Tibial nerve (tissue), 4 donors: ENCODE measurements at places on chromosomes 4 and X. TPM values are rescaled to one million over a fixed set of nuclear protein-coding genes. Genes with fewer than 3 reads are reported as not detected.

FGF2 gene
- total RNA-seq = 32.8 TPM

DNA sequence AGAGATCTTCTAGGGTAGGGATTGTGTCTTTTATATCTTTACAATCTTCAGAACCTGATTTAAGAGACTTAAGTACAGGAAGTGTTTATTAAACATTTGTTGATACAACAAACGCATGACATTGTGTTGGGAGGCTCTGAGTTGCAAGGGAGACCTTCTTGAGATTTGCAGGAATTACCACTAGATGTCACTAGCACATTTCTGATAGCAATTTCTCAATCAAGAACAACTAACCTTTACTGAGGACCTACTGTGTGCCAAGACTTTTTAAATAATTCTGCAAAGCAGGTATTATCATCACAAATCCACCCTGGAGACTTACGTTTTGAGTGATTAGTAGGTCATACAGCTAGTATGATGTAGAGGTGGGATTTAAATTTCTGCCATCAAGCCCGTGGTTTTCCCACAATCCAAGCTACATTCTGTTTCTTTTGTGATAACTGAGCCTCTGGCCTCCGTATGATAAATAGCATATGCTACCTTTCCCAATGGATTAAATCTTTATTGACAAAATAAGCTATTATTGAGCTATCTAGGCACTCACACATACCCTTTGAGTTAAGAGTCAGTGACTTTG lies 986.0 kb downstream of the CCSER1 start:
- H3K27me3 ChIP-seq = no peaks in the 10 kb centered on the region
- no peak overlapping the region for H3K27ac ChIP-seq
- H3K36me3 ChIP-seq = no peaks in the 10 kb centered on the region
- no peaks in the 10 kb centered on the region for H3K4me1 ChIP-seq

GPRASP2 gene
- total RNA-seq = 7.3 TPM

DNA sequence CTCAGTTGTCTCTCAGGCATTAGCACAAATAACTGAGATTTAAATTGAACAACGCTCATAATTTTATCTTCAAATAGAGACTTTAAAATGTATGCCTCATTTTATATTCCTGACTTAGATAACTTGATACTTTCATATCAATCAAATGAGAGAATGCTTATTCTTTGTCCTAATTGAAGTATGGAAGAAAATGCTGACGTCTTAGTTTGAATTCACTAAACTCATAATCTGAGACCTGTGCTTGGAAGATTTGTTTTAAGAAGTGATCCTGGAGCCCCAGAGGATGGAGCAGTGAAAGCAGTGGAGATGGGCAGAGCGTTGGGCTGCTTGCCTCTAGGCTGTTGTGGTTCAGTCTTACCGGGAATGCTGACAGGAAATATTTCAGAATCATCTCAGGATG lies 76.1 kb downstream of the ZNF518B start:
- H3K27ac ChIP-seq = no peak overlapping the region
- no peak for DNase-seq
- H3K36me3 ChIP-seq = no peaks in the 10 kb centered on the region
- no peaks in the 10 kb centered on the region for H3K4me1 ChIP-seq
- no peak overlapping the region for H3K4me3 ChIP-seq

DNA sequence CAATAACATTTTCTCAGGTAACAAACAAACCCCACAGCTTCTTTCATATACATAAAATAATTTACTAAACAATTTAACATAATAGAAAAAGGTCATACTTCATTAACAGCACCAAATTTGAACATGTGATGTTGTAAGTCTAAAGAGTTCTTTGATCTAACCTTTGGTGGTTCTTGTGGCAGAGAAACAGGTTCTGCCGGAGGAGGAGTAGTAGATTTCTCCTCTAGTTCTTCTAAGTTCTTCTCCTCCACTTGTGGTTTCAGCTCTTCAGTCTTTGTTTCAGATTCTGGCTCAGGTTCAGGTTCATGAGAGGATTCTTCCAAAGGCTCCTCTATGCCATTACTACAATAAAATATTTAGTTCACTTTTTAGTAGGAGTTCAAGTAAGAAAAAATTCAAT lies 18.3 kb downstream of the G3BP2 start:
- H3K27ac ChIP-seq = no peak overlapping the region
- no peak overlapping the region for H3K4me3 ChIP-seq
- H3K36me3 ChIP-seq = peaks cover 5% of the 10 kb centered on the region
- no peaks in the 10 kb centered on the region for H3K27me3 ChIP-seq
- DNase-seq = no peak
- H3K4me1 ChIP-seq = no peaks in the 10 kb centered on the region

PNMA5 gene
- not detected for total RNA-seq

AFM gene
- not detected for total RNA-seq

- no peak overlapping the region for H3K4me3 ChIP-seq
- H3K27me3 ChIP-seq = no peaks in the 10 kb centered on the region
Measured at GRCh38 chr4:628311-628741, 3.0 kb downstream of the PDE6B start.

DNA sequence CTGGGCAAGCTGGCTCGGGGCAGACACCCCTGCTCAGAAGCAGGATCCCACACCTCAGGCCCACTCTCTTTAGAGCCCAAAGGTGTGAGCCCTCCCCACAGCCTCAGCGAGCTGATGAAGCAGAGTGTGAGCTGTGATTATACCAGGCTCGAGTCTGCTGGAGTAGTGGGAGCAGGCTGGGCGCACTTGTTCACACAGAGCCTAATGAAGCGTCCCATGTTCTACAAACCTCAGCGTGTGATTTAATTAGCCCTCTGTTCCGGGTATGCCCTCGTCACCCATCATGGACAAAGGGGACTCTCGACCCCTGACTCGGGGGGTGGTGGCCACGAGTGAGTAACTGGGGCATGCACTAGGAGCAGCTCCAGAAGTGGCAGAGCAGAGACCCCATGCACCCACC lies 62.3 kb downstream of the PPP2R2C start:
- no peaks in the 10 kb centered on the region for H3K4me1 ChIP-seq
- no peaks in the 10 kb centered on the region for H3K36me3 ChIP-seq
- no peak overlapping the region for H3K27ac ChIP-seq
- no peak overlapping the region for H3K4me3 ChIP-seq
- no peaks in the 10 kb centered on the region for H3K27me3 ChIP-seq
- no peak for DNase-seq

UNC5C gene
- 1.8 TPM for total RNA-seq

GRCh38 chr4:87073199-87074120 lies 138.6 kb downstream of the AFF1 start:
- no peaks in the 10 kb centered on the region for H3K4me1 ChIP-seq
- H3K4me3 ChIP-seq = peak overlapping the region; percentile 13
- peak overlapping the region; percentile 50 for H3K27ac ChIP-seq

SPARCL1 gene
- total RNA-seq = 312 TPM

ARR3 gene
- total RNA-seq = not detected

DNA sequence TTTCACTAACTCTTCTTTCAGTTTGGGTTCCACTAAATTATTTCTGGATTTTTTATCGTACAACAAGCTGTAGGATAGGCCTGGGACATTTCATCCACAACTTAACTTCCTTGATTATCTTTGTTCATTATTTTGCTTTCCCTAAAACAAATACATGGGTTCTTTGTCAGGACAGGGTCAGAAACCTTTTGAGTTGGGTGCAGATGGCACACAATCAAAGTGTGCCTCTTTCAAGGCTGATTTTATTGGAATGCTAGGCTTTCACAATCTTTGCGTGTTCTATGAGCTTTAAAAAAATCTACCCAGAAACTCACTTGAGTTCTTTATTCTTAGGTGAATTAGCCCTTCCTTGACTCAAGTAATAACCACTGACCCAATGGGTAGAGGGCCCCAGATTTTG lies 348.4 kb downstream of the FAM47B start:
- no peaks in the 10 kb centered on the region for H3K27me3 ChIP-seq
- H3K36me3 ChIP-seq = no peaks in the 10 kb centered on the region
- DNase-seq = no peak
- H3K27ac ChIP-seq = no peak overlapping the region
- no peak overlapping the region for H3K4me3 ChIP-seq

DNA sequence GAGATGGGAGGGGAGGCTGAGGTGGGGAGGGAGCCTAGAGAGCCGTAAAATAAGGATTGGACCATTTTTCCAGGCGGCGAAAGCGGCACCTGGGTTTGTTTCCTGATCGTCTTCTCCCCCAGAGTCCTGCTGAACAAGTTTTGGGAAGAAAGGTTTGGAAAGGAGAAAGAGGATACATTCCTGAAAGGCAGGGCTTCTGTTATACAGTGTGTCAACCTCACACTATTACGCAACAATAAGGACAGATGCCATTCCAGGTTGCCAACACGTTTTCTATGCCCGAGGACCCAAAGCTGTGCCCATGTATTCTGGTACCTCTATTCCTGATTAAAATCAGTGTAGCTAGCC lies 658 bp downstream of the SCOC start:
- H3K4me1 ChIP-seq = peaks cover 14% of the 10 kb centered on the region
- H3K27me3 ChIP-seq = no peaks in the 10 kb centered on the region
- peak overlapping the region; percentile 95 for H3K27ac ChIP-seq
- H3K4me3 ChIP-seq = peak overlapping the region; percentile 98

GRCh38 chrX:104253567-104254441 lies 929 bp downstream of the ESX1 start:
- H3K27ac ChIP-seq = no peak overlapping the region
- no peaks in the 10 kb centered on the region for H3K36me3 ChIP-seq
- no peaks in the 10 kb centered on the region for H3K27me3 ChIP-seq
- no peak overlapping the region for H3K4me3 ChIP-seq

DNA sequence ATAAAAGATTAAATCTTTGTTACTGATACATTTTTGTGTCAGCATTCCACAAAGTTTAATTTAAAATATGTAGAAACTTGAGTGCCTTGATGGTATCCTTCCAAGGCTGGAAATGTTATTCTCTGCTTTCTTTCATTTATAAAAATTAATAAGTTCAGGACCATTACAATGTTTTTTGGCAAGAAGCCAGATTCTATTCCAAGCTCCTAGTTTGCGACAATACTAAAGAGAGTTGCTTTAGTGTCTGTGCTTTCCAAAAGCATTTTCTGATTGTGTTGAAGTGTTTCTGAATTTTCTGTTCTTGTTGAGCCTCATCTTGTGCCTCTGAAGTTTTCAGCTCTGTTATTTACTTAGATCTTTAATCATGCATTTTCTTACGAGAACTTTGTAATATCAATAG lies 516.2 kb downstream of the KCTD8 start:
- DNase-seq = no peak
- no peak overlapping the region for H3K4me3 ChIP-seq
- H3K27ac ChIP-seq = no peak overlapping the region
- no peaks in the 10 kb centered on the region for H3K4me1 ChIP-seq
- H3K27me3 ChIP-seq = no peaks in the 10 kb centered on the region
- H3K36me3 ChIP-seq = no peaks in the 10 kb centered on the region

GRCh38 chr4:136861091-136861490 lies 671.2 kb downstream of the PCDH18 start:
- H3K36me3 ChIP-seq = no peaks in the 10 kb centered on the region
- peaks cover 13% of the 10 kb centered on the region for H3K4me1 ChIP-seq
- no peaks in the 10 kb centered on the region for H3K27me3 ChIP-seq
- H3K4me3 ChIP-seq = no peak overlapping the region

DNA sequence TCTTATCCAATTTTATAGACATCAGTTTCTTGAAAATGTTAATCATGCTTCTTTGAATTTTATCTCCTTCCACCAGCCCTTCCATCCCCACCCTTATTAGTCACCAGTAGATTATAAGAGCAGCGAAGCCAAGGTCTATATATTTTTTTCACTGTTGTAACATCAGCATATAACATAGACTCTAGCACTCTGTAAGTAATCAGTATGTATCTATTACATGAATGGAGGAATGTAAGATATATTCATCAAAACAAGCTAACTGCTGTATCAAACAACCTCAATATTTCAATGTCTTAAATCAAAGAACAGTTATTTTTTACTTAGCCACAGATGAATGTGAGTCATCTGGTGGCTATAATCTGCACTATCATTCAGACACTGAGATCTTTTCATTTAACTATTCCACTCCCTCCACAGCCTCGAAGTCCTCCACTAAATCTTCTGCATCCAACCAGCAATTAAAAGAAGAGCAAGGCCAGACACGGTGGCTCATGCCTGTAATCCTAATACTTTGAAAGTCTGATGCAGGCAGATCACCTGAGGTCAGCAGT lies 178.9 kb downstream of the CENPC start:
- H3K36me3 ChIP-seq = no peaks in the 10 kb centered on the region
- no peaks in the 10 kb centered on the region for H3K27me3 ChIP-seq
- H3K4me1 ChIP-seq = no peaks in the 10 kb centered on the region
- H3K27ac ChIP-seq = no peak overlapping the region

DNA sequence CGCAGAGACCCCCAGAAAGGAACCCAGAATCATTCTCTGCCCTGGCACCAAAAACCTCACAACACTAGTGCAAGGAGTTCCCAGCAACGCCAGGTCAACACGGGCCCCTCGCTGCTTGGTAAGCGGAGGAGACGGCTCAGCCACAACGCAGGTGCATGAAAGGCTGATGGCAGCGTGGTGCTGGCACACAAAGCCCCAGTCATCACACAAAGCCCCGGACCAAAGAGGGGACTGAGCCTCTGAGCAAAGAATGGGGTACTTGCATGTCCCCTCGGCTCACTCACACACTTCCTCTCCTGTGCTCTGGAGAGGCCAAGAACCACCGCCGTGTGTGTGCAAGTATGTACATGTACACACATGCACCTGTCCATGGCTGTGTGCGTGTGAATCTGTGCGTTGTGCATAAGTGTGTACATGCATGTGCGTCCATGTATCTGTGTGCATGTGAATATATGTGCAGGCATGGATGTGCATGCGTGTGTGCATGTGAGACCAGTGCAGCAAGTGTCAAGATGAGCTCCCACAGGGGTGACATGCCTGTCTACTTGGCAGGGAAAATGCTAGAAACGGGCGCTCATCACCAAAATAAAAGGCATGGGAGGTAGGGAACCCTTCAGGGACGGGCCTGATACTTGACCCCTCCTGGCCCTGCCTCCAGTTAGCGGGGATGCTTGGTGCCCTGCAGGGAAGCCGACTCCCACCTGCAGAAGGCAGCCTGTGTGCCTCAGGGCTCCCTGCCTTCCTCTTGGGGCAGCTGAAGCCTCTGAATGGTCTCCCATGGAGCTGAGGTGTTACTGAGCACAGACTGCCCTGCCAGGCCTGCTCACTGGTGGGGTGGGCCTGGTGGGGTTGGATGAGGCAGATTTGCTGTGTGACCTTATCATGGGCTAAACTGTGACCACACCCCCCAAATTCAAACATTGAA lies 60.4 kb downstream of the ZFYVE28 start:
- peaks cover 8% of the 10 kb centered on the region for H3K36me3 ChIP-seq
- H3K4me1 ChIP-seq = peaks cover under 1% of the 10 kb centered on the region
- H3K27me3 ChIP-seq = no peaks in the 10 kb centered on the region
- no peak overlapping the region for H3K27ac ChIP-seq

GRCh38 chr4:74244049-74244448 lies 64.2 kb upstream of the EPGN start:
- DNase-seq = no peak
- no peaks in the 10 kb centered on the region for H3K4me1 ChIP-seq
- H3K36me3 ChIP-seq = no peaks in the 10 kb centered on the region
- no peak overlapping the region for H3K27ac ChIP-seq
- no peak overlapping the region for H3K4me3 ChIP-seq

- H3K36me3 ChIP-seq = no peaks in the 10 kb centered on the region
- no peak overlapping the region for H3K27ac ChIP-seq
- no peaks in the 10 kb centered on the region for H3K27me3 ChIP-seq
- no peak overlapping the region for H3K4me3 ChIP-seq
Measured at GRCh38 chr4:78019414-78019813, 37.7 kb upstream of the FRAS1 start.

FHDC1 gene
- 5.0 TPM for total RNA-seq

- H3K27me3 ChIP-seq = no peaks in the 10 kb centered on the region
- H3K4me3 ChIP-seq = no peak overlapping the region
- no peaks in the 10 kb centered on the region for H3K36me3 ChIP-seq
Measured at GRCh38 chrX:109036624-109037023, 300.3 kb upstream of the IRS4 start.

GRCh38 chr4:6472008-6472386 lies 417 bp downstream of the PPP2R2C start:
- no peak for DNase-seq
- no peak overlapping the region for H3K27ac ChIP-seq
- peaks cover 5% of the 10 kb centered on the region for H3K4me1 ChIP-seq
- H3K4me3 ChIP-seq = no peak overlapping the region
- peaks cover 59% of the 10 kb centered on the region for H3K27me3 ChIP-seq

TMPRSS11D gene
- not detected for total RNA-seq
